NCI-H1436 treated with DMSO at 0.1 percent for 48 hours (cell line): ENCODE measurements at places on chromosomes 11 and 22.

DNA sequence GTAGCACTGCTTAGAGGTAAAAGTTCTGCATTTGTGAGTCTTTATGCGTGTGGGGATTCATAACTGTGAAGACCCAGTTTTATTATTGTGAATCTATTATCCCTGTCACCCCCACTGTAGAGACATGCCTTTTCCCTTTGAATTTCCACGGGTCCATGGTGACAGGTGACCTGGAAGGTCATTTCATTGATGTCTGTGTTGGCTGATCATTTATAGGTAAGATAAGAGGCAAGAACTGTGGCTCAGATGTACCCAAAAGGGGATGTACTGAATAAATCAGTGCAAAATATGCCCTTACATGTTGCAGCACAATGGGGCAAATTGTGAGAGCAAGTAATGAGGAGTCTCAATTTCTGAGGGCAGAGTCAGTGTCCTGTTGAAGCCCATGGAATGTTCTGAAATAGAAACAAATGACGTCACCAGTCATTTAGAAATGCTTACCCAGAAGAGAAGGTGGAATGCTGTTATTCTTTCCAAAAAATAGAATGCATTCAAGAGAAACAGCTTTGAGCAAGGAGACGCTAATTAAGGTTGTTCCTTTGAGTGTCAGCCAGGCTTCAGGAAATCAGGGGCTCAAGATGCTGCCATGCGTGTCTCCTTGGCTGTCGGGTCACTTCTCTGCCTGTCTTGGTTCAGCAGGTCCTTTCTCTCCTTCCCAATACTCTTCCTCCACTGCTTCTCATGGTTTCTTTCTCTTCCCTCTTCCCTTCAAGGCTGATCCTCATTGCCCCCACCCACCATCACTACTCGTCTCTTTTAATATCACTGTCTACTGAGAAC, 118.7 kb upstream of the E2F8 start:
- DNase-seq: no peak

GRCh38 chr11:1388763-1389102, 1.0 kb upstream of the BRSK2 start:
- DNase-seq: no peak

DNA sequence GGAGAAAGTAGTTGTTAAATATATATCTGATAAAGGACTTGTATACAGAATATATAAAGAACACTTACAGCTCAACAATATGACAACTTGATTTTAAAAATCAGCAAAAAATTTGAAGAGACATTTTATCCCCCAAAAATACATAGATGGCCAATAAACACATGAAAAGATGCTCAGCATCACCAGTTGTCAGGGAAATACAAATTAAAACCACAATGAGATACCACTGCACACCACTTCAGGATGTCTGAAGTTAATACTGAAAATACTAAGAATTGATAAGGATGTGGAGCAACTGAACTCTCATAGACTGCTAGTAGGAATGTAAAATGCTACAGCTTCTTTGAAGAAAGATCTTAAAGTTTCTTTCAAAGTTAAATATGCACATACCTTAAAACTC, 49.2 kb downstream of the KREMEN1 start:
- DNase-seq: no peak

- DNase-seq: no peak
Observed at GRCh38 chr22:50312371-50312770, 4.9 kb upstream of the PLXNB2 start.

DNA sequence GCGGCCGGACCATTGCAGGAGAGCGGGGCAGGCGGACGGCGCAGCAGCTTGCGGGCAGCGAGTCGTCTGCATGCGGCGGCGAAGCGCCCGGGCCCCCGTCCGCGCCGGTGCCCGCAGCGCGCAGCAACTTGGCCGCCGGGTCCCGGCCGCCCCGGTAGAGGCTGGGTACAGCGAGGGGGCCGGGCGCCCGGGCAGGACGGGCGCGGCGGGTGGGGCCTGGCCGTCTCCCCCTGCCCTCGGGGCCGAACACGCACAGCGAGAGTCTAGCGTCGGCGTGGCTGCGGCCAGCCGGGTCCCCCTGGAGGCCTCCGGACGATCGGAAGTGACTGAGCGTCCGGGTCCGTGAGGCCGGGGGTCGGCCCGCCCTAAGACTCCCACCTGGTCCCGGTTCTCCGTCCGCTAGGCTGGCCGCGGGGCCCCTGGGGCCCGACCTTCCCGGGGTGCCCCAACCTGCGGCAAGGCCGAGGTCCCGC, 775 bp upstream of the TRABD start:
- no peak for DNase-seq

GRCh38 chr11:114140826-114141225, 81.3 kb downstream of the ZBTB16 start:
- DNase-seq: no peak

DNA sequence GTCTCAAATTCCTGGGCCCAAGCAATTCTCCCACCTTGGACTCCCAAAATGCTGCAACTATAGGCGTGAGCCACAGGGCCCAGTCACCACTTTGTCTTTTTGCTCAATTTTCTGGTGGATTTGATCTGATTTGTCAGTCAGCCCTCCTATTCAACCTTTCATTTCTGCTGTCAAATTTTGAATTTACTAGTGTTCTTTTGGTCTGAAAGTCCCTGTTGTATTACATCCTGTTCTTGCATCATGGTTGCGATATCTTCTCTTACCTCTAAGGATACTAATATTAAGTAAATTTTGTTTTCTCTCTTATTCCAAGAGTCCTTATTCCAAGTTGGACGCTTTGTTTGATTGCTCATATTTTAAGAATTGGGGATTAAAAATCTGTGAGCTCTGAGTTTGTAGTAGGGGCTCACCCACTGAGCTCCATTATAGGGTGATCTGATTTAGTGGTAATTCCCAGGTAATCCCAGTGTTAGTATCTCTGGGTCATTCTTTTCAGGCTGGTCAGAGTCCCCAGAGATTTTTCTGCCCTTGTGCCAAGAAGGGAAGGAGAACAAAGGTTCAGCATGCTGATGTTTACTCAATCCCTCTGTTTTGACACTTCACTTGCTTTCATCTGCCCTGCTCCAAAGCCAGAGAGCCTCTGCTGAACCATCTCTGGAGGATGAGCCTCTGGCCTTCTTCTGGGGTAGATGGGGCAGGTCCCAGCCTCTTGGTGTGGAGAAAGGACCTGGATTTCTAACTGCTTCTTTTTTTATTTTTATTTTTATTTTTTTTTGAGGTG, 10.0 kb downstream of the UPB1 start:
- DNase-seq: no peak

DNA sequence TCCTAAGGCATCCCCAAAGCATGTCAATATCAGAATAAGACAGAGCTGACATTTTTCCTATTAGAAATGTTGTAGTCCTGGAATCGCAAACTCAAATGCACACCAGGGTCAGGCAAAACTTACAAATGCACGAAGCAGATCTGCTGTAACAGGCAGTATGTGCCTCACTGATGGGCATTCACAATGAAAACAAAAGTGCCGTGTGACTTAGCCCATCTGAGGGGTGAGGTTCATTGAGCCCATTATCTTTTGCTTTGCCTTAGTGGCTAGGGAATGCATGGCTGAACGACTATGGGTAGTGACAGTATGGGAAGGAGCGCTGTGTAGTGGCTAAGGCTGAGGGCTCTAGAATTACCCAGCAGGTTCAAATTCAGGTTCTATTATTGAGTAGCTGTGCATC, 43.1 kb upstream of the RASSF10 start:
- no peak for DNase-seq

- no peak for DNase-seq
Observed at GRCh38 chr22:26281941-26282340, 112.7 kb downstream of the SEZ6L start.

DNA sequence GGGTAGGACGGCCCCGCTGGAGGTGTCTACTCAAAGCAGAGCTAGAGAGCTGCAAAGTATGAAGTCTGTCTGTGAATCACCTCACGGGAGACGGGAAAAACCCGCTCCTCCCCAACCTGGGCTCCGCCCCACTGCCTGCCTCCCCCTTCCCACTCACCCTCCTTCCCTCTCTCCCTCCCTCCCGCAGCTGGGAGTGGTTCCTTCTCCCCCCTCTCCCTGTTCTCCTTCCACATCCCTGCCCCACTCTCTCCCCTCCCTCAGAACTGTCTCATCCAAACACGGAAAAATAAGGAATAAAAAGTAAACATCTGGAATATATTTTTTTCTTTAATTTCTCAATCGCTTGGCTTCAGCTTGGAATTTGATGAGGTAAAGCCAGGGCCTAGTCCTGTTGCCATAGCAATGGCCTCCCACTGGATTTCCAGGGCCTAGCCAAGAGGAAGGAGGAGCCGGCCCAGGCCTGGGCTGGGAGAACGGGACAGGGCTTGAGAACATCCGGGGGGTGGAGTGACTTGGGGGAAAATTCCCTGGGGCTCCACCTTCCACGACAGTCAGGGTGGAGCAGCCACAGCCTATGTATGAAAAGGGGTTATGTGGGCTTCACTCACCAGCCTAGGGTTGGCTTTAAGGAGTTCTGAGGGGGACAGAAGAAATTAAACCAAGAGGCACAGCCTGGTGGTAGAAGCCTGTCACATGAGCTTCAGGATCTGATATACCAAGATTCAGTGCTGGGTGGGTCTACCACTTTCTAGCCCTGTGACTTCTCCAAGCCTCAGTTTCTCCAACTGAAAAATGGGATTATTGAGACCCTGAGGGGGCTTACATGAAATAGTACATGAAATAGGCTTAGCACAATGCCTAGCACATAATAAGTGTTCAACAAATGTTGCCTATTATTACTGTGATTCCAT, 2.2 kb downstream of the TNKS1BP1 start:
- no peak for DNase-seq

DNA sequence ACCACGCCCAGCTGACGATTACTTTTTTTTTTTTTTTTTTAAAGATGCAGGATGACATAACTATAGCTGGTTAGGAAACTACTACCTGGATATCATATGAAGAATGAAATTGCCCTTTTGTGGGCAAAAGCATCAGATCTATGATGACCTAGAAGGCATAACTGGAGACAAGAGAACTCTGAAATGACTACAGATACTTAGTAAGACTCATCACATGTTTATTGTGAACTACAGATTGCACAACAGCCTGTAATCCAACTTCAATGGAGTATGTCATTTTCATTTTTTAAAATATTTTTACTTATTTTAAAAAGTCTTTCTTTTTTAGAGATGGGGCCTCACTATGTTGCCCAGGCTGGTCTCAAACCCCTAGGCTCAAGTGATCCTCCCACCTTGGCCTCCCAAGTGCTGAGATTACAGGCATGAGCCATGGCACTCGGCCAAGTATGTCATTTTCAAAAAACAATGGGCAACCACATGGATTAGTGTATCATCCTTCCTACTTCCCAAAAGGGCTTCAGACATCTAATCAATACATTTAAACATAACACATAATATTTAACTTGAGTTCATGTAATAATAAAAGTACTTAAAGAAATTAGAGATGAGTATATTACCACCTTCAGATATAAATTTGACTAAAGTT, 3.3 kb downstream of the MTMR2 start:
- no peak for DNase-seq

DNA sequence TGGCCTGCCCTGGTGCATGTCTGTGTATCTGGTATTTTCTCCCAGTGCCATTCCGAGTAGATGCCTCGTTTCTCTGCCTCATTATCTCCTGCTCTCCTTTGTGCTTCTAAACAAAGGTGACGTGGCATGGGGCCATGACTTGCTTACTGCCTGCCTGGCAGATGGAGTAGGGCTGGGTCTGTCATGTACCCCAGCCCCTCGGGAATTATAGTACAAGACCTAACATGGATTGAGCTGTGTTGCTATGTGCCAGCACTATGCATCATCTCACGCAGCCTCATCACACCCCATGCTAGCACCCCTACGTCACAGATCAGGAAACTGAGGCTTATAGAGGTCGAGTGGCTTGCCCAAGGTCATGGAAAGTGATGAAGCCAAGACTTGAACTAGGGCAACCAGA, 88.1 kb downstream of the GALNT18 start:
- DNase-seq: peak; percentile 62

DNA sequence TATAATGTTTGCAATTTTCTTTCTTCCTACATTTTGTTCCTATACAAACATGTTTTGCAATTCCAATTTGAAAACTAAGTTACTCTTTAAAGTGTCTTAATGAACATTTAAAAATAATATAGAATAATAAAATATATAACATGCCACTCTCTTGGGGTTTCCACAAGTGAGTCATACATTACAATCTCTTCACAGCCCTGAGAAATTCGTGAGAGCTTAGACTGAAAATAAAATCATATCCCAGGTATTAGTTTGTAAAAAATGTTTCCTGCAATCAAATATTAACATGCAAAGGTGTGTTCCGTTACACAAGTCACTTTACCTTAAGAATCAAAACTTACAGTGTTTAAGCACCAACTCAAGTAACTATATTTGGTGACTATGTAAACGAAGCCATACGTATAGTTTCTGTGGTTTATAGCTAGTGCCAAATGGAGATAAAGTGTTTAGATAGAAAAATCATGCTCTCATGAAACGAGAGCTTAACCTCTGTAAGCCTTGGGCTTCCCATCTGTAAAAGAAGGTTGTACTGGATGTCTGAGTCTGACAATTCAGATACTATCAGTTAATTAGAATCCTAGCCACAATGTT, 253.6 kb upstream of the ANO3 start:
- DNase-seq: no peak

- no peak for DNase-seq
Observed at GRCh38 chr11:92340839-92341238, 116.2 kb downstream of the FAT3 start.

DNA sequence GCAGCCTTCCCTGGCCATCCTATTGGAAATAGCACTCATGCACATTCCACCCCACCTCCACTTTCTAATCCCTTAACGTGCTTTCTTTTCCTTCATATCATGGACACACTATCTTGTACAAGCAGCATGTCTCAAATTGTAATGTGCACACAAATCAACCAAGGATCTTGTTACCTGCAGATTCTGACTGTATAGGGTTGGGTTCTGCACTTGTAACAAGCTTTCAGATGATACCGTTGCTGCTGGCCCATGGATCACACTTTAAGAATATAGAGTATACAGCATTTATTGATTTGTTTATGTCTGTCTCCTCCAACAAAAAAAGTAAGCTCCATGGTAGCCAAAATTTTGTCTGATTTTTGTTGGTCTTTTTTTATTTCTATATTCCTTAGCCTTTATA, 32.4 kb upstream of the POU2AF1 start:
- no peak for DNase-seq

- peak; percentile 40 for DNase-seq
Observed at GRCh38 chr11:78715639-78716311, 141.1 kb upstream of the NARS2 start.
